ENCODE measurements at places on chromosomes 5 and 9. TPM values are rescaled to one million over a fixed set of nuclear protein-coding genes. Genes with fewer than 3 reads are reported as not detected.

Gene SLC34A3
- not detected for total RNA-seq

DNA sequence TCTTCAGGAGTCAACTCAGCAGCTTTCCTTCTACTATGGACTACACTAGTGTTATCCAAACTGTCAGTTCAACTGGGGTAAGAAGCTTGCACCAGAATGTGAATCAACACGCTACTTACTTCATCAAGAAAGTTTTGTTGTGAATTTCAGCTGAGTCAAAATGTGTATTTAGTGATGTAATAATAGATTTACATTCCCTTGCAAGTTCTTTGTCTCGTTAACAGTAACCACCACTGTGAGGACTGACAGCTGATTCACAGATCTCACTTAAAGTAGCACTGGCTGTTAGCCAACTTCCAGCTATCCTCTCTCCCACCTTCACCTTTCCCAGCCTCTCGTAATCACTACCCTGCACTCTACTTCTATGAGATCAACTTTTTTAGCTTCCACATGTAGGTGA, 445.3 kb downstream of the NTRK2 start:
- DNase-seq = no peak

Gene TMEM171
- total RNA-seq = 0.96 TPM

Gene HAPLN1
- not detected for total RNA-seq

Gene CDC25C
- 20.2 TPM for total RNA-seq

DNA sequence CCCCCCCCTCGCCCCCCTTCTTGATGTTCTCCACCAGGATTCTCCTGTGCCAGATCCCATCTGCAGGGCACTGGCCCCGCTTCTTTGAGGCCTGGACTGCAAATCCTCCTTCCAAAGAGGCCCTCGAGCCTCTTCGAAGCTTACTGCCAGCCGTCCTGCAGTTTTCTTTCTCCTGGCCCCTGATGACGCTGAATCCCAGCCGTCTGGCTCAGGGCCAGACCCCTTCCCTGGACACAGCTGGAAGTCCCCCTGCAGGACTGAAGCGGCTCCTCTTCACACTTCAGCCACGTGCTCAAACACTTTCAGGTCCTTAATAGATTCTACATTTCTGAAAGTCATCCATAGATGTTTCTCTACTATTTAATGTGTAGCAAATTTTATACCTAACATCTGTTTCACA, 121.5 kb downstream of the EHMT1 start:
- DNase-seq = no peak

DNA sequence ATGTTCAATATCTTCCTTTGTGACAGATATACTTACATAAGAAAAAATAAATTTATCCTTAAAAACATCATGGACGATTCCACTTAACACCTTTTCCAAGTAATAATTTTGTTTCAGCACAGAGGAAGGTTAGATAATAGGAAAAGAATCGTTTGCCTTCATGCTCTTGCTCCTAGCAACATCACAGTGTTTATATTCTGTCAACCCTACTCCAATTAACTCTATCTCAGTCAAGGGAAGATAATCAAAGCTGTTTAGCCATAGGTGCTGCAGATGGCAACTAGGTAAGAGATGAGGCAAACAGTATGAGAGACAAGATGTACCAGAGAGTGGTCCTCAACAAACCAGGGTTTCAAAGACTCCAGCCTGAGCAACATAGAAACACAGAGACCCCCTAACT, 55.6 kb downstream of the UBAP2 start:
- no peak for DNase-seq

DNA sequence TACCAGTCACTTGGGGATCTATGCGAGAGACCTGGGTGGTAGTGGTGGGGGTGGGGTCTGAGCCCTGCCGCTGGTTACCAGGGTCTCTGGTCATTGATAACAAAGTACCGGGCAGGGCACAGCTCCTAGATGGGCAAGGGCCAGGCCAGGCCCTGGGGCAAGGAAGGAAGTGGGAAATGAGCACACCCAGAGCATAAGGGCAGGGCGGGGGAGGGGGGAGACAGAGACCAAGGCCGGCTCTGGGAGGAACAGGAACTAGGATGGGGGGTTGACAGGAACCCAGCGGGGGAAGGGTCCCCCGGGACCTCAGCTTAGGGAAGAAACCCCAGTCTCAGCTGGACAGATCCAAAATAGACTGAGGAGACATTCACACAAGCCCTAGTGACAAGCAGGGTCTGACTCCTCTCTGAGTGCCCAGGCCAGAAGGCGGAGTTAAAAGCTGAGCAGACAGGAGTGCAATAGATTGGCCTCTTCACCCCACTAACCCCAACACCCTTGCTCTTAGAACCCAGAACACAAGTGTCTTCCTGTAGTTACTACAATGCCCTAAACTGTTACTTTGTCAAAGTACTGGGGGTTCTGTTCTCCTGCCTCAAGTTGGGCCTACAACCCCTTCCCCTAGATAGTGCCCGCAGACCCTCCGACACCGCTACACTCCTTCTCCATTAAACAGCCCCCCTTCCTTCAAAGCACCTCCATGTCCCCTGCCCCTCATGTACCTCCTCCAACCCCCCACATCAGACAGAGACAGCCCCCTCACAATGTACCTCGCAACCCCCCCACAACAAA, 628 bp downstream of the ATOSB start:
- peak; percentile 46 for DNase-seq

- DNase-seq = no peak
Measured at GRCh38 chr5:67903121-67903520, 312.4 kb upstream of the PIK3R1 start.

GRCh38 chr5:72440207-72440638, 67.0 kb downstream of the ZNF366 start:
- no peak for DNase-seq

- no peak for DNase-seq
Measured at GRCh38 chr5:140000332-140000731, 42.8 kb downstream of the NRG2 start.

Gene TAF1L
- total RNA-seq = not detected

DNA sequence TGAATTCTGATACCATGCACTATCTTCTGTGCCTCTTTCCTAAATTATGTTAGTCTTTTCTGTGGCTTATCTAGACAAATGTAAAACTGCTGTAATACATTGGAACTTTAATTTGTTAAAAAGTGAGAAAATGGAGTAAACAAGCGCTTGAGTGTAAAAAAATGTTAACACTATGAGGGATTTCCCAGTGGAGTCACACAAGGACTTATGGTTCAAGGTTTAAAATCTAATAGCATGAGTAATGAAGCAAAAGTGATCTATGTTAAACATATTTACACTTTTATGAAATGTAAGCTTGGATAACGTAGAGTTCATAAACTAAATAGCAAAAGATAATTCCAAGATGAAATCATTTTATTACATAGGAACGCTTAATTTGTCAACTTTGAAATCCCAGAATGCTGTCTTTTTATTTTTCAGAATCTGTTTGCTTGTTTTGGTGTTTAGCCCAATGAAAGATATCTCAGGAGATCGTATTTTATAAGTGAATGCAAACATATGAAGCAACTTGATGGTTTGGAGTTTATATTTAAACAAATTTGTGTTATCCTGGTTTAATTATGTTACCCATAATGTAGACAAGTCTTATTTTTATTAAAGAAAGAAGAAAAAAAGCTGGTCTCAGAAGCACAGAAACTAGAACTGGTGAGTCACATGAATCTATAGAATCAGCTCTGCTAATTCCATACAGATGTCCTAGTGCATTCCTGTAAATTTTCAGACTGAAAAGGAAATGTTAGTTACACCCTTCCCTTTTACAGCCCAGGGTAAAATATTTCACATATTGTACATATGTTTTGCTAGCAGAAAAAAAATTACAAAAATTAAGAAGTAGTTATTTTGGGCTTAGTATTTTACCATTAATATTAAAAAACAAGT, 34.2 kb upstream of the FBN2 start:
- DNase-seq = no peak

GRCh38 chr5:157528036-157528632, 47.4 kb downstream of the ADAM19 start:
- no peak for DNase-seq

Gene SVEP1
- total RNA-seq = 38.1 TPM

DNA sequence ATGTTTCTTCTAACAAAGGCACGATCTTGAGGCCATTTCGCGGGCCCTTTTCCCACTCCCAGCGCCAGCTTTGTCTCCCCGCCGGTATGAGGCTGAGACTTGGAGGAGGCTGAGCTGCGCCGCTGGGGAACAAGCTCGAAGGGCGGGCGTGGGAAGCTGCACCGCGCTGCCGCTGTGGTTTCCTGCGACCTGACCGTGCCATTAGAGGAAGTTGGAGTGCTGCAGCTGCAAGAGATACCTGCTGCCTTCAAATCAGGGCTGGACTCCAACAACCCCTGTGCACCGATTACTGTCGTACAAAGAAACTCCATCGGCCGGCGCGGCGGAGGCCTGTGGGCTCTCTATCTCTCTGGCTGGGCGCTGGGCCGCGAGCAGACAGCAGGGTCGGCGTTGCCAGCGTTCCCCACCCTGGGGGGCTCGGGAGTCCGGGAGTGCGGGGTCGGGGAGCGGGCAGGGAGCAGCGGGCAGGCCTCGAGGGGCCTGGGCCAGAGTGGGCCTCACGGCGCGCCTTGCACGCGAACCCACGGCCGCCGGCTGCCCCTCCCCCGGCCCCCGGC, 1.3 kb upstream of the ERBIN start:
- peak; percentile 69 for DNase-seq

DNA sequence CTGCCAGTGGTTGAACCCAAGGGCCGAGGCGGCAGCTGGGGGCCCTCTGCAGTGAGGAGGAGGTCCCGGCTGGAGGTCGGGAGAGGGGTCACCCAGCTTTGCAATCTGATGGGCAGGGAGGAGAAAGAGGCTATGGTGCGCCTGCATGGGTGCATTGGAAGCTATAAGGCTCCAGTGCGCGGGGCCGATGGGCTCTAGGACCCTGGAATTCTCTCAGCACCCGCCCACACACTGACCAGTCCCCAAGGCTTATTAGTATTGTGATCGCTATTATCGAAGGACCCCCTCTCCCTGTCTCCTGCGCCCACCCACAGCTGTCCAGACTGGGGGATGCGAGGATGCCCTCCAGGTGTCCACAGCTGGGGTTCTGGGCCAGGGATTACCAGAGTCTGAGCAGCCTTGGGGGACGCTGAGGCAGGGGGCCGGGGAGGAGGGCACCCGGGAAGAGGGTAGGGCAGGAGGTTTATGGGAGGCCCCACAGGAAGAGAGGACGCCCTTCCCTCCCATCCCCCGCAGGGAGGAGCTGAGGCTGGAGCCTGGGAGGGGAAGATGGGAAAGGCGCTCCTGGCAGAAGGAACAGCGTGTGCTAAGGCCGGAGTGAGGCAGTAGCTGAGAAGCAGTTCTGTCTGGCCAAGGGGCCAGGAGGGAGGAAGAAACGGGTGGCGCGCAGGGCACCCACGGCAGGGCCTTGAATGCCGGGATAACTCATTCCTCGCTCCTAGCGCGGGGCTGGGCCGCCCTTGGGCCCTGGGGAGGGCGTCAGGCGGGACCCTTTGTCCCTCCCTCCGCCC, 24.2 kb downstream of the C9orf50 start:
- DNase-seq = no peak

- no peak for DNase-seq
Measured at GRCh38 chr5:96090215-96090614, 128.6 kb upstream of the ELL2 start.
